ENCODE measurements at places on chromosomes 11 and 22. TPM values are rescaled to one million over a fixed set of nuclear protein-coding genes. Genes with fewer than 3 reads are reported as not detected.
A peak's percentile ranks its signal among the peaks of the same experiment; 100 is the strongest.

Gene NRXN2
- total RNA-seq, result 11.8 TPM

GRCh38 chr11:77073328-77074001 lies 6.7 kb downstream of the CAPN5 start:
- H3K4me3 ChIP-seq, result no peak overlapping the region
- H3K4me1 ChIP-seq, result peaks cover 60% of the 10 kb centered on the region
- peak; percentile 98 for DNase-seq
- peak overlapping the region; percentile 93 for H3K27ac ChIP-seq
- no peaks in the 10 kb centered on the region for H3K36me3 ChIP-seq

Gene ANO5
- total RNA-seq, result 14.3 TPM

- no peak overlapping the region for H3K27ac ChIP-seq
- no peak for DNase-seq
- no peaks in the 10 kb centered on the region for H3K27me3 ChIP-seq
- peaks cover 59% of the 10 kb centered on the region for H3K4me1 ChIP-seq
Measured at GRCh38 chr11:34348919-34349318, 8.9 kb downstream of the ABTB2 start.

GRCh38 chr11:47918882-47919495 lies 61.4 kb upstream of the PTPRJ start:
- no peak overlapping the region for H3K27ac ChIP-seq
- no peaks in the 10 kb centered on the region for H3K27me3 ChIP-seq
- no peak overlapping the region for H3K4me3 ChIP-seq
- DNase-seq, result no peak
- H3K36me3 ChIP-seq, result no peaks in the 10 kb centered on the region

- no peak for DNase-seq
- no peaks in the 10 kb centered on the region for H3K36me3 ChIP-seq
- H3K4me1 ChIP-seq, result peaks cover 33% of the 10 kb centered on the region
Measured at GRCh38 chr11:303363-303762, 4.0 kb upstream of the IFITM5 start.

GRCh38 chr22:40972587-40972986 lies 21.4 kb downstream of the RBX1 start:
- H3K4me1 ChIP-seq, result no peaks in the 10 kb centered on the region
- no peak overlapping the region for H3K27ac ChIP-seq
- H3K4me3 ChIP-seq, result no peak overlapping the region
- no peaks in the 10 kb centered on the region for H3K27me3 ChIP-seq

Gene SCARF2
- total RNA-seq, result 8.9 TPM

Gene NOX4
- 3.1 TPM for total RNA-seq

- no peaks in the 10 kb centered on the region for H3K36me3 ChIP-seq
- no peaks in the 10 kb centered on the region for H3K27me3 ChIP-seq
- H3K4me1 ChIP-seq, result peaks cover 4% of the 10 kb centered on the region
- H3K4me3 ChIP-seq, result no peak overlapping the region
Measured at GRCh38 chr11:86810288-86810687, 9.9 kb downstream of the PRSS23 start.

Gene SULT4A1
- 1.2 TPM for total RNA-seq

GRCh38 chr11:35664977-35665441 lies 2.4 kb downstream of the TRIM44 start:
- H3K4me3 ChIP-seq, result no peak overlapping the region
- H3K4me1 ChIP-seq, result peaks cover 14% of the 10 kb centered on the region
- DNase-seq, result peak; percentile 20
- H3K27ac ChIP-seq, result no peak overlapping the region
- no peaks in the 10 kb centered on the region for H3K36me3 ChIP-seq

- no peaks in the 10 kb centered on the region for H3K27me3 ChIP-seq
- H3K4me3 ChIP-seq, result no peak overlapping the region
Measured at GRCh38 chr11:94150704-94151685, 22.4 kb downstream of the PANX1 start.

Gene MYO18B
- 80.6 TPM for total RNA-seq

- H3K36me3 ChIP-seq, result no peaks in the 10 kb centered on the region
- H3K27me3 ChIP-seq, result no peaks in the 10 kb centered on the region
- H3K4me1 ChIP-seq, result peaks cover 47% of the 10 kb centered on the region
- H3K27ac ChIP-seq, result peak overlapping the region; percentile 79
- H3K4me3 ChIP-seq, result no peak overlapping the region
Measured at GRCh38 chr11:76265771-76266241, 59.5 kb upstream of the WNT11 start.

GRCh38 chr11:65560555-65561418 lies 2.6 kb upstream of the LTBP3 start:
- H3K4me1 ChIP-seq, result peaks cover 54% of the 10 kb centered on the region
- no peaks in the 10 kb centered on the region for H3K27me3 ChIP-seq
- no peaks in the 10 kb centered on the region for H3K36me3 ChIP-seq
- H3K27ac ChIP-seq, result peak overlapping the region; percentile 99
- H3K4me3 ChIP-seq, result no peak overlapping the region
- peak; percentile 79 for DNase-seq

Gene BUD13
- total RNA-seq, result 17.8 TPM

Data from muscle of leg (tissue), 16 donors.